Testis (tissue), 5 donors: ENCODE measurements at places on chromosomes 13 and 19.

DNA sequence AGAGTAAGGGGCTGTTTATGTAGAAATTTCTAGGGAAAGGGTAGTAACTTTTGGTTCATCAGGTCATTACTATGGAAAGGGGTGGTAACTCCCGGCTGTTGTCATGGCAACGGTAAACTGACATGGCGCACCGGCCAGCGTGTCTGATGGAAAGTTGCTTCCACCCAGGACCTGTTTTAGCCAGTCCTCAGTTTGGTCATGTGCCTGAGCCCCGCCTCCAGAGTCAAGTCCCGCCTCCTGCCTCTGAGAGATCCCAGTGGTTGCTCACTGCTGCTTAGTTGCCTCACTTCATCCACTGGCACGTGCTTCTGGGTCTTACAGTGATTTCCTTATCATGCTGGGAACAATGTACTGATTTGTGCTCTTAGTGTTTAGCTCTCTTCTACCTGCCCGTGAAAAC, 455.2 kb upstream of the ZNF507 start:
- peak; percentile 77 for DNase-seq

DNA sequence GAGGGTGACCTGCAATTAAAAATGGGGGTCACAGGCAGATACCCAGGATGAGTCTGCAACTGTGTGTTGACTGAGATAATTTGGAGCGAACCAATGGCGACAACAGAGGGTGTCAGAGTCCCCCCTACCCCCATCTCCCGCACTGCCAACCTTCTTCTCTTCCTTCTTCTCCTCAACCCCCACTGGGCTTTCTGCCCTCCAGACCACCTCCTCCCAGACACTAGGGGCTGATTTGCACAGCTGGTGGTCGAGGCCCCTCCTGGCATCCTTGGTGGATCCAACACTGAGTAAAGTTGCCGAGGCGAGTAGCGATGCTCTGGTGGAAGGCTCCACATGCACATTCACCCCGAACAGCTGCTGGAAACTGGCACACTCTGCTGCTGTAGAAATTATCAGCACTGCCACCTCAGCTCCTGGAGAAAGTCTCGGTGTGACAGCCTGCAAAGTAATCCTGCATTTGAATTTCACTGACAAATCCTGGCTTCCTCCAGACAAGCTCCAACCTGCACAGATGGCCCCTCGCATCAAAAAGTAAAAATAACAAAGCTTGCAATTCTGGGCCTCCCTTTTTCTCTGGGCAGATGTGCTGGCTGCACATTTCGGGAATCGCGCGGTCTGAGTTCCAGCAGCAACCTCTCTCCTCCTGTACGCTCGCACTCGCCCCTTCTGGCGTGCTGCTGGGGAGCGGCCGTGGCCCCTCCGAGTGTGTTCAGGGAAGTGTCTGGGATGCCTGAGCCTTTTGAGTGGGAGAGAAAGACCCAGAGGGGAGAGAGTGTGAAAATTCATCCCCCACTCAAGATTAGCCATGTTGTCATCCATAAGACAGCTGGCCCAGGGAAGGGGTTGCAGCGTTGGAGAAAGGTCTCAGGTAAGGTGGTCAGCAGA, 28.5 kb downstream of the CCNE1 start:
- DNase-seq = no peak

DNA sequence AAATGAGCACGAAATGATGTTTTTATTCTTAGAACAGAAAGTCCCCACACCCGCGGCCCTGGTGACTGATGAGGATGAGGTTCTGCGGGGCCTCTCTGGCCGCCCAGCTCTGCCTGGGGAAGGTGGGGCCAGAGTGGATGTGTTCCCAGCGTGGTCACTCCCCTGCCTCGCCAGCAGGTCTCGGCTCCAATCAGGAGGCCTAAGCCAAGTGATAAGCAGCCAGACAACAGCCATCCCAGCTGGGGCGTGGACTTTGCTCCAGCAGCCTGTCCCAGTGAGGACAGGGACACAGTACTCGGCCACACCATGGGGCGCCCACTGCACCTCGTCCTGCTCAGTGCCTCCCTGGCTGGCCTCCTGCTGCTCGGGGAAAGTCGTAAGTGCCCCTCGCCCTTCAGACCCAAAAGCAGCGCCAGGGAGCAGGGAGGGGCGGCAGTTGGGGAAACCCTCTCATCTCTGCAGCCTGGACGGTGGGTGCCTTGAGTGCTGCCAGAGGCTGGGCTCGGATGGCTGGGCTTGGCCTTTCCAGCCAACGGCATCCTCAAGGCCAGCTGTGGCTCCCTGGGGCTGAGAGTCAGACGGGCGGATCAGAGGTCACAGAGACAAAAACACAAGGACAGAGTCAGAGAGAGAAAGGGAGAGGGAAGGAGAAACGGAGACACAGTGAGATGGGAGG, at the start of gene F10:
TSS of gene F10 (plus strand) at position 250 of the 676 bp plus-strand sequence. CDS start at position 307, 57 bp downstream.
- peak; percentile 79 for DNase-seq

DNA sequence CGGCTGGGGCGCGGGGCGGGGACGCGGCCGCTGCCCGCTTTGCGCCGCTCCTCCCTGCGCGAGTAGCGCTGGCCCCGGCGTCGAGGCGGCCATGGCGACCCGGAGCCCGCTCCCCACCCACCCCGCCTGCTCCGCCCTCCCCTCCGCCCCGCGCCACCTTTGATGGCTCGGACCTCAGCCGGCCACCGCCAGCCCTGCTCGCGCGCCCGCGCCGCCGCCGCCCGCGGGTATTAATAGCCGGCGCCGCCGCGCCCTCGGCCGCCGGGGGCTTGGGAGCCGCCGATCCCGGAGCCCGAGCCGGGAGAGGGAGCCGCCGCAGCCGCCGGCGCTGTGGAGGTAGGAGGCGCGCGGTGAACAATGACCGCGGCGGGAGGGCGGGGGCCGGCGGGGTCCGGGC, 261 bp downstream of the FARP1 start:
- DNase-seq = peak; percentile 48

DNA sequence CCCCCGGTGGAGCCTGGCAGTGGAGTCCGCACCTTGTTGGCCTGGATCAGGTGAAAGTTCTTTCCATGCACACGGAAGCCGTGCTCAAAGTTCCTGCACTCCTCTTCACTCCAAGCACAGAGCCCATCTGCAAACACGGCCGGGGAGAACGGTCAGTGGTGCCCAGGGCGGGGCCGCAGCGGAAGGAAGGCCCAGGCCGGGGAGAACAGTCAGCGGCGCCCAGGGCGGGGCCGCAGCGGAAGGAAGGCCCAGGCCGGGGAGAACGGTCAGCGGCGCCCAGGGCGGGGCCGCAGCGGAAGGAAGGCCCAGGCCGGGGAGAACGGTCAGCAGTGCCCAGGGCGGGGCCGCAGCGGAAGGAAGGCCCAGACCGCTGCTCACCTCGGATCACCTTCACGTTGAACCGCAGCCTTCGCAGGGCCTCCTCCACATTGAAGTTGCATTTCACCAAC, 20.6 kb upstream of the PLPP2 start:
- no peak for DNase-seq

DNA sequence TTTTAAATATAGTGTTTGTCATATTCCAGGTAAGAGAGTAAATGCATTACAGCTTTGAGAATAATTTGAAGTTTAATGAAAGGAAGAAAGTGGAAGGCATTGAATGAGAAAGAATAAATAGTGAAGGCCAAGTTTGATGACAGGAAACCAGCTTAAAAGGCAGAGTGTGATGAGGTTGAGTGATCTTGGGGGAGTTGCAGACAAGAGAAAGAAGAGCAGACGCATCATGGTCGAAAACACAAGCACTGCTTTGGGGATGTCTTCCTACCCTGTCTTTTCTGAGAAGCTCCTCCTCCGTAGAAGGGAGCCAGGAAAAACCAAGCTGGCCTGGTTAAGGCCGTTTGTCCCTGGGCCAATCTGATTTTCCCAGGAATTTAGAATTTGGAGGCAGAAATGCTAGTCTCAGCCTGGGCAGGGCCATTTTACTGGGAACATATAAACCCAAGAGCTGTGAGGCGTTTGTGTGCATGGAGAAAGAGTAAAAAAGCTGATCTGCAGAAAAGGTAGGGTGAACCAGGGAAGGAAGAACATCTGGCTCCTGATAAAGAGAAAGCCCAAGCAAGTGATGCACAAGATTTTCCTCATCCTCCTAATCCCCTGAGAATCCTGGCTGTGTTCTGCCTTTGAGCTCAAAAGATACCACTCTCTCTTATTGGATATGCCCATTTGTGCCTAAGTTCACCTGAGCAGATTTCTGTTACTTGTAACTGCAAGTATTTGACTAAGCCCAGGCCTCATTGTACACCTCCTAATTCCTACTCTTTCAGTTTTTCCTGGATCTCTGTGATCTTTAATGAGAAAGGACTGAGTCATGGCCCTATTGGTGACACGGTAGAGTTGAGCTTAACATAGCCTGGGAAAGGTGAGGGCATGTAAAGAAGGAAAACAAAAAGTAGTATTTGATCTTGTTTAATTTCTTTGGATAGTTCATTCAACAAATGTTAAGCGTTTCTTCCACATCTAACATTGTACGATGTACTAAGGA, 80.0 kb downstream of the WDFY2 start:
- DNase-seq = peak; percentile 56

DNA sequence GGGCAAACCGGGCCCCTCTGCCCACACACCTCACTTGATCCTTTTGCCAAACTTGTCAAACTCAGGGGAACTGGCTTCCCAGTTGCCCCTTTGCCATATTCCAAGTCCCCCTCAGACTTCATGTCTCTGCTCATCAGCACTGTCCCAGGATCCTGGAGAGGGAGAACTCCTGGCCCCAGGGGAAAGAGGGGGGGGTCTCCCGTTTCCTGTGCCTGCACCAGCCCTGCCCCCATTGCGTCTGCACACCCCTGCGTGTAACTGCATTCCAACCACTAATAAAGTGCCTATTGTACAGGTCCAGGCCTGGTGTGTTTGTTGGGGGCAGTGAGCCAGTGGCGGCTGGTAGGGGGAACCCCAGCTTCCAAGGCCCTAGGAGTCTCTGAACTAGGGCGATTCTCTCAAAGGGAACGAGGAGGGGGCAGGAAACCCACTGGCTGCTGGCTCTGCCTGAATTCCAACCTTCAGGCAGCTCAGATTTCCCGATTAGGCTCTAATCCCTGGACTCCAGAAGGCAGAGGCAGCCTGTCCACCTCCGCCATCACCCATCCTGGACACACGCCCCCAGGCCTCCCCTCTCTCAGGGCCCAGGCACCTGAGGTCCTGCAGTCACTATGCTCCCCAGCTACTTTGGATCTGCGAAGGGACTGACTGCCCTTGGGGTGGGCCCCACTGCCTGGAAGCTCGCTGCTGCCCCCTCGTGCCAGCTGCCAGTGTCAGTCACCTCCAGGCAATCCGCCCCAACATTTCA, 9.7 kb upstream of the ILF3 start:
- DNase-seq = peak; percentile 86
